IPS-NIHi11 (cell line): ENCODE measurements at places on chromosomes 1 and 21.

DNA sequence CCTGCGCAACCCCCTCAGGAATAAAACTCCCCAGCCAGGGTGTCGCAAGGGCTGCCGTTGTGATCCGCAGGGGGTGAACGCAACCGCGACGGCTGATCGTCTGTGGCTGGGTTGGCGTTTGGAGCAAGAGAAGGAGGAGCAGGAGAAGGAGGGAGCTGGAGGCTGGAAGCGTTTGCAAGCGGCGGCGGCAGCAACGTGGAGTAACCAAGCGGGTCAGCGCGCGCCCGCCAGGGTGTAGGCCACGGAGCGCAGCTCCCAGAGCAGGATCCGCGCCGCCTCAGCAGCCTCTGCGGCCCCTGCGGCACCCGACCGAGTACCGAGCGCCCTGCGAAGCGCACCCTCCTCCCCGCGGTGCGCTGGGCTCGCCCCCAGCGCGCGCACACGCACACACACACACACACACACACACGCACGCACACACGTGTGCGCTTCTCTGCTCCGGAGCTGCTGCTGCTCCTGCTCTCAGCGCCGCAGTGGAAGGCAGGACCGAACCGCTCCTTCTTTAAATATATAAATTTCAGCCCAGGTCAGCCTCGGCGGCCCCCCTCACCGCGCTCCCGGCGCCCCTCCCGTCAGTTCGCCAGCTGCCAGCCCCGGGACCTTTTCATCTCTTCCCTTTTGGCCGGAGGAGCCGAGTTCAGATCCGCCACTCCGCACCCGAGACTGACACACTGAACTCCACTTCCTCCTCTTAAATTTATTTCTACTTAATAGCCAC is 696 bp downstream of the TGFB2 start:
- DNase-seq, result peak; percentile 55

- no peak for DNase-seq
These were observed 4.3 kb downstream of the METTL13 start for GRCh38 chr1:171785766-171786165.

GRCh38 chr1:73517603-73518191 is 680.3 kb downstream of the LRRIQ3 start:
- no peak for DNase-seq

DNA sequence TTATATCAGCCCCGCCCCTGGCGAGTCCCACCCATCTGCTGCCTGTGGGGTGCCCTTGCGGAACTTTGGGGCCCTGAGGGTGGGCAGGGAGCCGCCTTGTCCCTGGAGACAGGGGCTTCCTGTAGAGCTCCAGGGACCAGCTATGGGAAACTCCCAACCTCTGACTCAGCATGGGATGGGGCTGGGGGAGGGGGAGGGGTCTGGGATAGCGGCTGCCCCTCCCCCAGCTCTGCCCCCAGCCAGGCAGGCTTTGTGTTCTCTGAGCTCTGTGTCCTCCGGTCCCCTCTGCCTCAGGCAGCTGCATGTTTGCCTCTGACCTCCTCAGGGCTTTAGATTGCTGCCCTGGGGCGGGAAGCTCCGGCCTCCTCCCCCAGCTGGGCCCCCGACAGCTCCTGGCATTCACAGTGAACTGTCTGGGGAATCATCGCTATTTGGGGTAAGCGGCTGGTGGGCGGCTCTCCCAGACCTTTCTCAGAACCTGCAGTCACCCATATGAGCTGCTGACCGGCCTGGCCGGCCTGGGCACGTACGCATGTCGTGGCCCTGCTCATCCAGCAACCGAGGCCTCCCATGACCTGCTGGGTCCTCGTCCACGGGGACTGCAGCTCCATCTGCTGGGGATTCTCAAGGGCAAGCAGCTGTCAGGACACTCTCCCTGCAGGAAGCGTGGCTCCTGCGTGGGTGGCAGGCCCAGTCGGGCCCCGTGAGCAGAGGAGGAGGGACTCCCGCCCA is 17.1 kb downstream of the ARHGEF16 start:
- peak; percentile 87 for DNase-seq

DNA sequence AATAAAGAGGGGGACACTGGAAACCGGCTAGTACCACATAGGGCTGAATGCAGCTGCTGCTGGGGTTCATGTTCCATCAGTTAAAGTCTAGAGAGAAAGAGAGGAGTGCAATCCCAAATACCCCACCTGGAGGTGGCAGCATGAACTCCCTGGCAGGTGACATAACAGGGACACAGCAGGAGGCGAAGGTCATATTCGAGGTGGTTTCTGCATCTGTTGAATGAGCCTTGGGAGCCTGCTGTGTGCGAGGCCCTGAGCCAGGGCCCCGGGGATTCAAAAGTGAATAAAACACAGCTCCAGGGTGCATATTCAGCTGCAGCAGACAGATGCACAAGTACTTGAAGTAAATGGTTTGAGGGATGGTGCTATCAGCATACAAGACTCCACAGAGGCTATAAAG is 456.8 kb downstream of the SETD4 start:
- no peak for DNase-seq

DNA sequence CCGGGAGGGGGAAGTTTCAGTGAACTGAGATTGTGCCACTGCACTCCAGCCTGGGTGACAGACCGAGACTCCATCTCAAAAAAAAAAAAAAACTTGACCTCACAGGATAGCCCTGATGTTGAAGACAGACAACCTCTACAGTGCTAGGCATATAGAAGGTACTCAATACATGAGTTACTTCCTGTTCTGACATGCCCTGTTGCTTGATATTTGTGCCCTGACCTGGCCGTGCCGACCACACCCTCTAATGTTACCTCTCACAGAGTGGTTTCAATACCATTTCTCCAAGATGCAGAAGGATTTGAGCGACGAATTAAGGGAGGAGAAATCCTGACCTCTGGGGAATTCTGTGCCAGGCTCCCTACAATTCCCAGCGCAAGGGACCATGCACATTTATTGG is 5.2 kb downstream of the PTAFR start:
- DNase-seq, result no peak

DNA sequence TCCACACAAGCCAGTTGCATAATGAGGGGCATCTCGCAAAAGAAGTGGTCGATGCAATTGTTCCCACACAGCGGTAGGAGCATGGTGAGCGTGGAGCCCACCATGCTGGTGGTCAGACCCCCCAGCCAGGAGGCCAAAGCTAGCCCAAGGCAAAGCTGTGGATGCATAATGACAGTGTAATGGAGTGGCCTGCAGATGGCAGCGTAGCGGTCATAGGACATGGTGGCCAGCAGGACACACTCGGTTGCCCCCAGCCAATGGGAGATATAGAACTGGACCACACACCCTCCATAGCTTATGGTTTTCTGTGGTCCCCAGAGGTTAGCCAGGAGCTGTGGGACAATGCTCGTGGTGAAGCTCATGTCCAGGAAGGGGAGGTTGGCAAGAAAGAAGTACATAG is 4.3 kb downstream of the OR2C3 start:
- no peak for DNase-seq

DNA sequence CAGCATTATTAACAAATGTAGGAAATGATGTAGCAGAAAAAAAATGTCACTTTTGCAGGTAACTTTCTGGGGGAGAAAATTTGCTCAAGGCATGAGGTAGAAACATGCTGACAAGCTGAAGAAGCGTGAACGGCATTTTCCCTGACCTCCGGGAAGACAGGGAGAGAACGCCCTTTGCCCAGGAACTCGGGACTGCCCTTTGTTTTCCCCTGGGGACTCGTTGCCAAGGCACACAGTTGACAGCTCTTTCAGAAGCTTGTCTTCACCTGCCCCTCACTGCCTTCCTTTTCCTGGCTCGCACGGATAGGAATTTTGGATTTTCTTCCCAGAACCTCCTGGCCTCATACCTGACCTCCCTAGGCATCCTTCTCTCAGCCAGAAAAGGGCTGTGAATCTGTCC is 52.7 kb upstream of the COA6 start:
- DNase-seq, result no peak

- DNase-seq, result peak; percentile 45
These were observed 89.1 kb upstream of the USP24 start for GRCh38 chr1:55304229-55304740.

DNA sequence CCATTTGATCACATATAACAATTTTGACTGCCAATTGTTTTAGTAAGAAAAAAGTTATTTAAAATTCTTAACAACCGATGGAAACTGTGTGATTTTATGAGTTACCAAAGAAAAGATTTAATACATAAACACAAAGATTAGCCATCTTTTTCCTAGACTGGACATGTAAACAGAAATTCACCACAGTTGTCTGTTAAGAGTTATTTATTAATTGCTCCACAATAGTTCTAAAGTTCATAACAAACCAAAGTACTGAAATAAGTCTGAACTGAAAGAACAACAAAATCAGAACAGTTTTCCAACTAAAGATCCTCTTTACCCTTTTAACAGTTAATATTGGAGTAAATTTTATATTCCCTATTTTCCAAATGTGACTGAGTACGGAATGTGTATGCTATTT is 8.6 kb downstream of the ZNF281 start:
- no peak for DNase-seq

DNA sequence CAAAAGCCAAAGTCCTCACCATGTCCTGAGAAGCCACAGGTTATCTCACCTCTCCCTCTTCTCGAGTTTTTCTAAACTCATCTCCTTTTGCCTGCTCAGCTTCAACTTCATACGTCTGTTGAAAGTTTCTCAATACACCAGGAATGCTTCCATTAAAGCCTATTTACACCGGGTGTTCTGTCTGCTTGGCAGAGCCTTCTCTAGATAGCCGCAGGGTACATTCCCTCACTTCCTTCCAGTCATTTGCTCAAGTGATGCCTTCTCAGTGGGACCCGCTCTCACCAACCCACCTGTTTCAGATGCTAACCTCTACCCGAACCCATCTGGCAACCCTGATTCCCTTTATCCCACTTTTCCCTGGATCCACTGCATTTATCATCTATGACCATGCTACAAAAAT is 257.0 kb upstream of the ADGRL2 start:
- DNase-seq, result no peak

DNA sequence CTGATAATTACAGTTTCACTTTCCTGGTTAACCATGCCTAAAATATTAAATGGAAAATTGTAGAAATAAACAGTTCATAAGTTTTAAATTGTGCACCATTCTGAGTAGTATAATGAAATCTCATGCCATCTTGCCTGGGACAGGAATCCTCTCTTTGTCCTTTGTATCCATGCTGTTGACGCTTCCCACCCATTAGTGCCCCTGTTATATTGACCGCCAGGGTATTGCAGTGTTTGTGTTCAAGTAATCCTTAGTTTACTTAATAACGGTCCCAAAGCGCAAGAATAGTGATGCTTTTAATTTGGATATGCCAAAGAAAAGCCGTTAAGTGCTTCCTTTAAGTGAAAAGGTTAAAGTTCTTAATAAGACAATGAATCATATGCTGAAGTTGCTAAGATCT is 41.7 kb downstream of the RPRD2 start:
- no peak for DNase-seq

- no peak for DNase-seq
These were observed 20.5 kb upstream of the MYBPHL start for GRCh38 chr1:109327285-109327684.

GRCh38 chr1:160377585-160378206 is 10.8 kb downstream of the NHLH1 start:
- DNase-seq, result no peak

DNA sequence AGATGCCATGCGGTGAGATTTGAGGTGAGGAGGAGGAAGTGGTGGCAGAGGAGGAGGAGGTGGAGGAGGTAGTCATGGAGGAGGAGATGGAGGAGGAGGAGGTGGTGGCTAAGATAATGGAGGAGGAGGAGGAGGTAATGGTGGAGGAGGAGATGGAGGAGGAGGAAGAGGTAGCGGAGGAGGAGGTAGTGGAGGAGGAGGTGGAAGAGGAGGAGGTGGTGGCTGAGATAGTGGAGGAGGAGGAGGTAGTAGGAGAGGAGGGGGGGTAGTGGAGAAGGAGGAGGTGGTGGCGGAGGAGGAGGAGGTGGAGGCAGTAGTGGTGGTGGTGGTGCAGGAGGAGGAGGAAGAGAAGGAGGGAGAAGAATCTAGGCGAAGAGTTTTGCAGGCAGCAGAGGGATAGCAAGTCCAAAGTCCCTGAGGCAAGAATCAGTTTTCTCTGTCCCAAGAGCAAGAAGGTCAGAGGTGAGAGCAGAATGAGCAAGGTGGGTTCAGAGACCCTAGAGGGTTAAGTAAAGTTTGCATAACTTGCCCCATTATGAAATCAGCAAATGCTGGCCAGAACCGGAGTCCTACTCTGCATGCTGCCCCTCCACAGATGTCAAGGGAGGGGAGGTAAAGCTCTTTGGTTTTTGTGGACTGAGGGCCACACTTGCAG is 38.9 kb upstream of the GNPAT start:
- no peak for DNase-seq
